ENCODE measurements at places on chromosomes 2 and 18.

DNA sequence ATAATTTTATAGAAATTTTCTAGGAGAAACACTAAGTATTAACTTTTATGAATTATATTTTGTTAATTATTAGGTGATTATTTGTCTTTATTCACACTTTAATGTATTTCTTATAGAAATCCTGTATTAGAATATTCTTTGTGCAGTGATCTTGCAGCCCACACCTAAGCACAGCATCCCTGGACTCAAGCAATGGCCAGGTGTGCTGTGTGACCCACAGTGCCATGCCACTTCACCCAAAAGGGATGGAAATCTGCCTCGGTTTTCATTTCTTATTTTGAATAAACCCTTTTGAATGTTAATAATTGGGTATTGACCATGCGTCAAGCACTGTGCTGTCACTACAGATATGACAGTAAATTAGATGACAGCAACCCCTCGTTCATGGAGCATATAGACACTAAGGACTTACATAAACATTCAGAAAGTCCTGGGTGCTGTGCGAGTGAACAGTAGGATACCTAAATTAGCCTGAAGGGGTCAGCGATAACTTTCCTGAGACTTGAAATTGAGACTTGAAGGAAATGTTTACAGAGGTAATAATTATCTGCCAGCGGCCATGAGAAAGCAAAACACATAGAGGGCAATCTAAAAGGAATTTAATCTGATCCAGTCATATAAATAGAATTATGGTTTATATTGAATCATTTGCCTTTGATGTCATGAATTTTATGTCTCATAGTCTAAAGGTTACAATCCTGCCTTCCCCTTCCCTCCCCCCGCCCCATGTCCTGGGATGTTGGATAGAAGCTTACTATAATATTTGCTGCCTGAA, 52.7 kb upstream of the CALCRL start:
- no peak for DNase-seq

DNA sequence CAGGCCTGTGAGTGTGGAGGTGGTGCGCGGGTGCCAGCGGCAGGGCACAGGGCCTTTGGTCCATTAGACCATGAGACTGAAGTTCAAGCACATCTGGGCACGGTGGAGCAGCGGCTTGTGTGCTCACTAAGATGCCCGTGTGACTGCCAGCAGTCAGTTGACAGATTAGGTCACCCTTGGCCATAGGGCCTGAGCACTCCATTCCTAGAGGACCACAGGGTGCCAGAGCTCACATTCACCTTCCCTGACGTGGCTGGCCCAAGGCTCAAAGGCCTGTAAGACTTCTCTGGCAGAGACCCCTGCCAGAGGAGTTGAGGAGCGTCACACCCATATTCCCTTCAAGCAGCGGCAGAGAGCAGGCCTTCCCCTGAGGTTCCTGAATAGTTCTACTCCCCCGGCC, 650 bp downstream of the LHCGR start:
- no peak for DNase-seq

DNA sequence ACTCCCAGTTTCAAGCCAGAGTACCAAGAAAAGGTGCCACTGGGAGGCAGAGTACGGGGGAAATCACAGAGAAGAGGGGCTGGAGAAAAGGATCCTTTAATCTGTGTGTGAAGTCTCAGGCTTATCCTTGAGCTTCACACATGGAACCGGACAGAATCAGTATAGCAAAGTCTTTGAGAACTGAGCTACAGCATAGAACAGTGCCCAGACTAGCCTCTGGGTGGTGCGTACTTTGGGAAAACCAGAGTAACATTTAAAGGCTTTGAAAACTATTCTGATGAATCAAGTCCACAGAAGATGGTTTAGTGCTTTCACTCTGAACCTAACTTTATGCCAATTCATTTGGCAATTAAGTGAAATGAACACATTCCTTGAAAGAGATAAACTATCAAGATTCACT, 83.1 kb downstream of the BABAM2 start:
- DNase-seq, result no peak

GRCh38 chr2:667332-667999, 9.7 kb downstream of the TMEM18 start:
- DNase-seq, result no peak

- no peak for DNase-seq
These were observed 15.2 kb upstream of the DNPEP start for GRCh38 chr2:219402665-219403515.

DNA sequence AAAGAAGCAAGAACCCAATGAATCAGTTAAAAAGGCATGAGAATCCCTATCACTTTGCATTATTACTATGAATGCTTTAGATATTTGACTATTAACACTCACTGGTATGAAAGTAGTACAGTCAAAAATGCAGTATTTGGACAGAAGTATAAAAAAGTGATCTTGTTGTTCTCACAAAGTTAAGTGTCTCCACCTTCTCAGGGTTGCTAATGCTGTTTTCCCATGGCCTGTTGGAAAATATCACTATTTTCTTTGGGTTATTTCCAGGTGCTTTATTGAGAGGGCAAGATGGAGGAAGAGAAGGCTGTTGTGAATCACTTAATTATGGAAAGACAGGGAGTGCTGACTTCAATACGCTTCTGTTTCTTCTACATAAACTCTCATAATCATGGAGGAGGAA, 13.6 kb upstream of the CREB1 start:
- no peak for DNase-seq

DNA sequence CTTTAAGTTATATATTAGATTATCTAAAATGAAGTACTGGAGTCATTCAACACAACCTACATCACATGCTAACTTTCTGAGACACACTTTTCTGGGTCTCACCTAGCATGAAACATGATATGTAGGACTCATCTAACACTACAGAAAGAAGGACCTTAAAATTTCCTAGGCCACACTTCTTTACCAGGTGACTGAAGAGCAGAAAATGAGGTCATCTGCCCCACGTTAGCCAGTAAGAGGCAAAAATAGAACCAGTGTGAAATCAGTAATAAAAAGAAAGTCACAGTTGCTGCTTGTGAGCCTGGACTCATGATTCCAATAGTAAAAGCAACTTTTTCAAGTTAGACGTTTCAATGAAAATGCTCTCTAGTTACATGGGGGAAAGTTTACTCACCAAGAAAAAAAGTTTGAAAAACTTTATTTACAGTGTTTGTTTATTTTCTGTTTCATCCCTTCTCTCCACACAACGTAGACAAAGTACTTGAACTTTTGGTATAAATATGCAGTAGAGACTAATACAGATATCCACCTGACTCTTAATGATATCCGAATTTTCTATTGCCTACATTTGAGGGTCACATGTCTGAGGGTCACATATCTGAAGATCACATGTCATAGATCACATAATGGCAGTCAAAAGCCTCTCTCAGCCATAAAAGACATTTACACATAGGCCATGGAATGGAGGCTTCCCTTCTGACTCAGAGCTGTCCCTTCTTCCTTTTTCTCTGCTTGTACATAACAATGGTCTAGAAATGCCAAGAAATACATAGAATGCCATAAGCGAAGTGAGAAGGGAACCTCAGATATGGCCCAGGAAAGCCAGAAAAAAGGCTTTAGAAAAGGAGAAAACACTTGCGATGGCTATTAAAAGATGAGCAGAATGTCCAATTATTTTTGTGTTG, 362.9 kb downstream of the ZEB2 start:
- no peak for DNase-seq

GRCh38 chr2:42569883-42570282, 1.5 kb downstream of the MTA3 start:
- DNase-seq, result no peak

DNA sequence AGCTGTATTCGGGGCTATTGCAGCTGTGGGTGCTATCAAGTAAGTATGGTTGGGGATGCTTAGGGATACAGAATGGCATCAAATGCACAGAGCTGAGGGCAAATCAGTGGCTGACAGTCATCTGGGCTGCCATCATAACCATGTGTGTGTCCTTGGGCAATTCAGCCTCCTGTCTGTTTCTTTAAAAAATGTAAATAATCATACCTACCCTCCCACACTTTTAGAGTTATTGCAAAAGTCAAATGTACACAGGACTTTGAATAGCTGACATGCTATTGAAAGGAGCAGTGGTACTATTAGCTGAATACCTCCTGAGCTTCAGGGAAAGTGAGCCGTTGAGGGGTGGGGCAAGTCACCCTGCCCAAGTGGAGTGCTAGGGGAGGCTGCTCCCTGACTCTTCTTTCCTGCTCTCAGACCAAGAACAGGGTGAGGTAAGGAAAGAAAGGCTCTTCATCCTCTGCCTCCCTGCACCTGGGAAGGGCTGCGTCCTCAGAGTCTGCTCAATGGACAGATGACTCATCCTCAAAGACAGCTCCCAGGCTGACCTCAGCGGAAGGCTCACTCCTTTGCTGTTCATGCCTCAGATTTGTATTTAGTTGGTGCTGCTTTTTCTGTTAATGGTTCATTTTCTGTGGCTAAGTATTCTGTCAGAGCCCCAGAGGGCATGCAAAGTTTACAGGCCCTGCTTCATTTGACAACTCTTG, 54.9 kb upstream of the BZW1 start:
- DNase-seq, result no peak

DNA sequence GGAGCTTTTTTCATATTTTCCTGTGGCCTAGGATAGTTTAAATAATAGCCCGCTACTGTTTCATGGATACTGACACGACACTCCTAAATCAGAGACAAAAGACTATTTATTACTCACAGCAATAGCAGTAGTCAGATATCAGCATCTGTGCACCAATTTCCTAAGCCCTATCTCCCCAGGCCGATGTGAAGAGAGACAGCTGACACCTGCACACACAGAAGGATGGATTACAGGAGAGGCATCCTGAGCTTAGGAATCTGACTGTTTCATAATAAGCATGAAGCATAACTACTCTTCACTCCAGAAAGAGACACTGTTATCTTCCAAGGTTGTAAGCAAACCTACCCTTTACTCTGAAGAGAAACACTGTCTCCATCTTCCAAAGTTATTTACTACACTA, 105.4 kb downstream of the ATL2 start:
- DNase-seq, result no peak

- DNase-seq, result peak; percentile 54
These were observed 44.0 kb upstream of the PPP1CB start for GRCh38 chr2:28707592-28707991.

- no peak for DNase-seq
These were observed 79.4 kb downstream of the TMEM182 start for GRCh38 chr2:102841107-102841840.

DNA sequence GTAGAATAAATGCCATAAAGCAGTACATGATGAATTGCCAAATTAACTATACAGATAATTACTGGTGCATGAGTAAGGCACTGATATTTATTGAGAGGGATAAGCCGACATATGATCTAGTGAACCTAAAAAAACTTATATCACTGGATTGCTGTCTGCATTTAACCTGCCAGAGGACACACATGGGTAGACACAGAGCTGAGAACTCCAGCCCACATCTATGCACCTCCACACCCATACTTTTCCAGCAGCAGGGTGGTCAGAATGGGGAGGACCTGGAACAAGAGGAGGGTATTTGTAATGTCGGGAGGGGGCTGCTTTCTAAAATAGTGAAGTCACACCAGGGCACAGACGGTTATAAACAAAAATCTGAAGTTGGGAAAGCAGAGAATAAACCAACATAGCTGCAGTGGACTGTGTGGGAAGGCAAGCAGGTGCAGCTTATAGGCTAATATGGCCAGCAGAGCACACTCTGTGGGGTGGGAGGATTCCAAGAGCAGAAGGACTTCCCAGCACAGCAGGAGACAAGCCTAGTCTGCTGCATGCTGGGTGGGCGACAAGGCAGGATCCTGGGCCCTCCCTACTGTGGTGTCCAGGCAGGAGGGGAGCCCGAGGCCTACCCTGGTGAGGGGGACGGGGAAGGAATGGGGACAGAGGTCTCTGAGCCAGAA, 17.2 kb downstream of the ST3GAL5 start:
- no peak for DNase-seq

- no peak for DNase-seq
These were observed 30.6 kb downstream of the ORC4 start for GRCh38 chr2:147989809-147990403.

DNA sequence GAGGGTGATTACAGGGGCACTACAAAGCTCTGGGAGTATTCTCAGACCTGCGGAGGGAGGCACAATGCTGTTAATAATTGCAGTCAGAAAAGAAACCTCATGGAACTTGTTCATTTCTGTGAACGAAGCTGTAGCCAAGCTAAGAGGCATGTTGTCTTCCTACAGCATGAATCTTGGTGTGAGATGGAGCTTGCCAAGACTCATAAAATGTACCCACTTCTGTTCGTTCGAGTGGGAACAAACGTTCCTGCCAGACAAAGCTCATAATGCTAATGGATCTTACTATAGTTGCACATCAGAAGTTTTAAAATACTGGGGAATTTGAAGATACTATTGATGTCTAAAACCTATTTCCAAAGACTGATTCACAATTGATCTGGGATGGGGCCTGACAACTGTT, 489.1 kb downstream of the ZEB2 start:
- no peak for DNase-seq

DNA sequence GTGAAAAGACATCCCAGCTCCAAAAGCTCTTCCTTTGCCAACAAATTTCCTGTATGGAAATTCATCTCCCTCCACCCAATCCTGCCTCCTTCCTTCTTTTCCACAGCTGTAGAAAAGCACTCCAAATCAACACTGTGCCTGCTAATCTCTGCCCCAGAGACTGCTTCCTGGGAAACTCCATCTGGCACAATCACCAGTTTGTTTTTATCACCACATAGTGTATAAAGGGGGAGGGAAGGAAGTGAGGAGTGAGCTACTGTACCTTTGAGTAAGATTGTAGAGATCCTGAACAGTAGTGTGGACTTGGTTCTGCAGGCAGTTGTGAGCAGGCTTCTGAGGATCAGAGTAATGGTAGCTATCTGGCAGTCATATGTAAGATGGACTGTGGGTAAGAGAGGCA, 14.7 kb upstream of the FAM237A start:
- no peak for DNase-seq

DNA sequence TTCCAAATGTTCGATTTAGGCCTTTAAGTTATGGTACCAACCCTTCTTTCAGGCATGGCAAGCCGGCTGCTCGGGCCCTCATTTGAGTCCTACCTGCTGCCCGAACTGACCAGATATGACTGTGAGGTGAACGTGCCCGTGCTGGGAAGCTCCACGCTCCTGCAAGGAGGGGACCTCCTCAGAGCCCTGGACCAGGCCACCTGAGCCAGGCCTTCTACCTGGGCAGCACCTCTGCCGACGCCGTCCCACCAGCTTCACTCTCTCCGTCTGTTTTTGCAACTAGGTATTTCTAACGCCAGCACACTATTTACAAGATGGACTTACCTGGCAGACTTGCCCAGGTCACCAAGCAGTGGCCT, 87.2 kb downstream of the EPAS1 start:
- no peak for DNase-seq

DNA sequence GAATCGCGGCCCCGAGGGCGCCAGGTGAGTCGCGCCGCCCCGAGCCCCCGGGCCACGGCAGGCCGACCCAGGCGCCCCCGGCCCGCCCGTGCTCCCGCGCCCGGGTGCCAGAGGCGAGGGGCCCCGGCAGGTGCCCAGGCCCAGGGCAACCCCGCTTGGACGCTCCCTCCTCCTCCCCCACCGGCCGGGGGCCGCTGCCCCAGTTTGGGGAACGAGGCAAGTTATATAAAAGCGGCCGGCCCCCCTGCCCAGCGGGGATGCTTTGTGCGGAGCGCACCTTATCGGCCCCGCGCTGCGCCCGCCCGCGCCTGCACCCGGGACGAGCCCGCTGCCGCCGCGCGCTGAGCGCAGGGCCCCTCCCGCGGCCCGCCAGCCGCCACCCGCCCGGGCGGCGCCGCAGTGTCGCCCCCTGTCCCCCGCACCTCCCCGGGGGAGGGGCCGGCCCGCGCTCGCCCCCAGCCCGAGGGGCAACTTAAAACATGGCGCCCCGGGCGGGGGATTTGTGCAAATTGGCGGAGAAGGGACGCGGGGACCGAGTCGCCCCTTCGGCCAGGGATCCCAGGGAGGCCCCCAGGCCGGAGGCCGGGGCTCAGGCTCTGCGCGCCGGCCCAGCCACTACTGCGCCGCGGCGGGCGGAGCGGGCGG, 639 bp downstream of the EPB41L3 start:
- no peak for DNase-seq

Data from dorsolateral prefrontal cortex (tissue), 122 donors.